SW 1271 (cell line): ENCODE measurements at places on chromosomes 12 and 14.

DNA sequence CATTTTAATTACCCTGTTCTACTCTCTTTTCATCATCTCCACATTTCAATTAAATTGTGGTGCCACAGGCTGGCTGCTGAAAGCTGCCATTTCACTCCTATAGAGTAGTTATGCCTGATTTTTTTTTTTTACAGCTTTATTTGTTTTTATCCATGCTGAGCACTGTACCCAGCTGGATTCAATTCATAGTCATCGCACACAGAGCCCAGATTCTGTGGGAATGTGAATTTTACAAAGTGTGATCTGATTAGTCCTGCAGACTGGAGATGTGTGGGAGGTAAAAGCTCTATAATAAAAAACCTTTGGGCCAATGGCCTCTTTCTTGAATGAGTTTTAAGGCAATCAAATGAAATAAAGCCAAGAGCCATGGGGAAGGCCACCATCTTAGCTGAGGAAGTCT is 190.2 kb downstream of the ANO4 start:
- DNase-seq, result no peak

DNA sequence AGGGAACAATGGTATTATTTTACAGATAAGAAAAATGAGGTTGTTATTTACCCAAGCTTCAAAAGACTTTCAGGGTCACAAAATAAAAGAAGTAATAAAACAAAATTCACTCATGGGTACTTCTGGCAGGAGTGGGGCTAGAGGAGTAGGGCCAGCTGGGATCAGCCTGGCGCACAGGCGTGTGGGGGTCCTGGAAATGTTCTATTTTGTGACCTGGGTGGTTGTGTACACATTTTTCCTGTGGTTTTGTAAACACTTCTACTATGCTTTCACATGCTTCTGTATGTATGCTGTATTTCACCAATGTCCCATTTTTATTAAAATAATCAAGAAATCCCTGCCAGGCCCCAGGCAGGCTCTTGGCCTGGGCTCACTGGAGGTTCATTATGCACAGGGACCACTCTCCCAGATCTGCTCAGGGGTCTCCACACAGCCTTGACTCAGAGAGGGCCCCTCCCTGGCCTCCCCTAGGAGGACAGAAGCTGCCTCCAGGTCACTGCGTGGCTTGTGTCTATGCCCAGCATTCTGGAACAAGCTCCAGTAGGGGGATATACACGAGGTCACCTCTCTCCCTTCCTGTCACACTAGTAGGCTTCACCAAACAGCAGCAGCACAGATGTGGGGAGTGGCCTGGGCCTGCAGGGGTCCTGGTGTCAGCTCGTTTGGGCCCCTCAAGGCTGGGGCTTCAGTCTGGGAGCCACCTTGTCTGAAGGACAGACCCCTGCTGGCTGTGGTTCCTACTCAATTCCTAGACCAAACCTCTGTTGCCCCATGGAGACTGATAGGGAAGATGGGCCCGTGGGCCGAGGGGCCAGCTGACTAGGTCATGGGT is 37.8 kb downstream of the ANAPC7 start:
- DNase-seq, result no peak

DNA sequence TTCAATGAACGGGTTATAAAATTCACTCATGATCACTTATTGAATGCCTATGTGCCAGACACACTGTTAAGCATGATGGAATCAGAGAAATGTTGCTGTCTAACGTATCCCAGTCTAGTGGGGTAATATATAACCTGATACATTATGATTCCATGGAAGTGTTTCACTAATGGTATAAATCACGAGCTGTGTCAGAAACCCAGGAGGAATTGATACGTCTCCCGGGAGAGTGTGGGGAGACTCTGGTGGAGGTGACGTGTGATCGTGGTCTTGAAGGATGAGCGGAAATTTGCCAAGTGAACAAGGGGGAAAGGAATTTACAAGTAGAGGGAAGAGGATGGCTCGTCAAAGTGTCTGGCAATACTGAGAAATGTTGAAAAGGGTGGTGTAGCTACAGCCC is 26.5 kb downstream of the MANSC1 start:
- no peak for DNase-seq

DNA sequence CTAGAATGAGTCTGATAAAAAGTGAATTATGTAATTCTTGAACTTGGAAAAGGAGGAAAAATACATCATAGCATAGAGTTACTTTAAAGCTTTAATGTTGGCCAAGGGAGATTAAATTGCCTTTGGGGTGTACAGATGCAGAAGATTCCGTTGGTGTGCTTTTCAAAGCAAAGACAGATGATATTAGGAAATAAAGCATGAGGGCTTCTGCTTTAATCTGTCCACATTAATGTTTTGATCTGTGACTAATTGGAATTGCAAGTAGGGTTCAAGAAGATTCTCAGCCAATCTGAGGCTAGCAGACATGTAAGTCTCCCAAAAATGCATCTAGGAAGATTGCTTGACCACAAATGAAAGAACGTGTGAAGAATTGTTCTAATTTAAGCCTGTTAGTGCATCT is 35.2 kb downstream of the LGR5 start:
- DNase-seq, result no peak

- DNase-seq, result no peak
Observed at GRCh38 chr12:1282670-1283315, 291.8 kb downstream of the ERC1 start.

GRCh38 chr14:89418452-89418851 is 1.4 kb upstream of the FOXN3 start:
- no peak for DNase-seq

- DNase-seq, result no peak
Observed at GRCh38 chr12:99154216-99154982, 493.2 kb upstream of the GARIN6 start.

- DNase-seq, result no peak
Observed at GRCh38 chr14:63212209-63212608, 8.0 kb downstream of the RHOJ start.

DNA sequence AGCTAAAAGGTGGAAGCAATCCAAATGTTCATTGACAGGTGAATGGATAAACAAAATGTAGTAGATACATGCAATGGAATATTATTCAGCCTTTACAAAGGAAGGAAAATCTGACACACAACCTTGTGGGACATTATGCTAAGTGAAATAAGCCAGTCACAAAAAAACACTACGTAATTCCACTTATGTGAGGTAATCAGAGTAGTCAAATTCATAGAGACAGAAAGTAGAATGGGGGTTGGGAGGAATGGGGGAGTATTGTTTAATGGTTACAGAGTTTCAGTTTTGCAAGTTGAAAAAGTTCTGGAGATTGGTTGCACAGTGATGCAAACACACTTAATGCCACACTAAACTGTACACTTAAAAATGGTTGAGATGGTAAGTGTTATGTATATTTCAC is 62.8 kb downstream of the LIN52 start:
- no peak for DNase-seq

DNA sequence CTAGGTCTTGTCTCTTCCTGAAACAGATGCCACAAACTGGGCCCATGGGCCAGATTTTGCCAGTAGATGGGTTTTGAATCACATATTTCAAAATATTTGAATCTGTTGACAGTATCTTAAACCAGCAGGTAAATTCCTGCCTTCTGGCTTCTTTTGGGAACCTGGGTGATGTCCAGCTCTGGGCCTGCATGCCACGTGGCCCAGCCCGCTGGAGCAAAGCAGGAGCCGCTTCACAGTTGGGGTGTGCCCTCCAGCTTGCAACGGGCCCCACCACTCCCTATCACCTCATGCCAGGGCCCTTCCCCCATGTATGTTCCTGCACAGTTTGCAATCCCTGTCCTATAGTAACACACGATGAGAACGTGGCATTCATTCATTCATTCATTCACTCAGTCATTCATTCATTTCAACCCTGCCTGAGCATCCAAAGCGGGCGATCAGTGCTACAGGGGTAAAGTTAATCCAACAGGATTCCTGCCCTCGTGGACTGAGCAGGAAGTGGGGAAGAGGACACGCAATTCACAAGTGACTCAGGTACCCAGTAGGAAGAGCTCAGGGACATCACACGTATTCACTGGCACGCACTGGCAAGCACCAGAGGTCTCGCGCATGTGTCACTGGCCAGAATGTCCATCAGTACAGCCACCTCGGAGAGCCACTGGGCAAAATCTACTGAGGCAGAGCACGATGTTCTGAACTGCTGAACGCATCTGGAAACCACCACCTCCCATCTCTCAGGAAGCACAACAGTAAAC is 27.8 kb downstream of the SCARB1 start:
- DNase-seq, result no peak

GRCh38 chr12:108040947-108041346 is 88.1 kb upstream of the WSCD2 start:
- no peak for DNase-seq

- DNase-seq, result peak; percentile 91
Observed at GRCh38 chr12:67268335-67268895, 743 bp upstream of the CAND1 start.

- no peak for DNase-seq
Observed at GRCh38 chr12:76069339-76069738, 15.1 kb downstream of the NAP1L1 start.

GRCh38 chr14:29220072-29220471 is 453.5 kb downstream of the FOXG1 start:
- no peak for DNase-seq

DNA sequence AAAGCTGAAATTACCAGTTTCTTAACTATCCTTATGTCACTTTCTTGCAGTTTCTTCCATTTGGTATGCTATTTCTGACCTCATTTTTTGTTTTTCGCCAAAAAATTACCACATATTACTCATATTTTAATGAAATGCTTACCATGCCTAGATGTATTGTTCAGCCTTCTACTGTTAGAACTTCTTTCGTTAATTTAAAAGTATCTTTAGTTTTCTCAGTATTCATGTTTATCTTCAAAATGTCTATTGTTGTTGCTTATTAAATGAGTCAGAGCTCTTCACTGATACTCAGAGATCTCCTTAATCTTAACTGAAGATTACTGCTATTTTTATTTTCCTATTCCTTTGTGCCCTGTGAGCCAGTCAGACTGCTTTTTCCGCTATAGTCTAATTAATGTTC is 20.5 kb downstream of the RAP1B start:
- no peak for DNase-seq

GRCh38 chr12:115866909-115867525 is 410.5 kb downstream of the MED13L start:
- no peak for DNase-seq

DNA sequence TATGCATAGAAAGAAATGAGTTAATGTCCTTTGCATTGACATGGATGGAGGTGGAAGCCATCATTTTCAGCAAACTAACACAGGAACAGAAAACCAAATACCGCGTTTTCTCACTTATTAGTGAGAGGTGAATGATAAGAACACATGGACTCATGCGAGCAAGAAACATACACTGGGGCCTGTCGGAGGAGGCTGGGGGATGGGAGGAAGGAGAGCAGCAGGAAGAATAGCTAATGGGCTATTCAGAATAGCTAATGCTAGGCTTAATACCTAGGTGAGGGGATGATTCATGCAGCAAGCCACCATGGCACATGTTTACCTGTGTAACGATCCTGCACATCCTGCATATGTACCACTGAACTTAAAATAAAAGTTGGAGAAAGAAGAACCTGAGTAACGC is 29.1 kb upstream of the SYT1 start:
- no peak for DNase-seq

- no peak for DNase-seq
Observed at GRCh38 chr12:108825201-108825950, 32.0 kb downstream of the SSH1 start.

DNA sequence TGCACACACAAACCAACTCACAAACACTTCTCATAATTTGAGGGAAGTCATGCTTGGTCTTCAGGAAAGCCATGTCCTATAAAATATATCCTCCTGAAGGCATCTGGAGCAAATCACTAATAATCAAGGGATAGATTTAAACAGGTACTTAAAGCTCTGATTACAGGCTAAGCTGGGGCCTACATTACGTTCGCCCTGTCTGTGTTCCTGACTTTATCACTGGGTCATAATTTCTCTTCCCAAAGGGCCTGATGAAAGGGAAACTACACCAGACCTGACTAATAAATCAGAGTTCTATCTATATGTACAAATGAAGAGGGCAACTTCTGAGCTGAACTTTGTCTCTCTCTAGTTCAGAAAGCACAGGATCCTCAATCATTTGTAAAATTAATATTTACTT is 43.9 kb upstream of the RASSF8 start:
- DNase-seq, result no peak

DNA sequence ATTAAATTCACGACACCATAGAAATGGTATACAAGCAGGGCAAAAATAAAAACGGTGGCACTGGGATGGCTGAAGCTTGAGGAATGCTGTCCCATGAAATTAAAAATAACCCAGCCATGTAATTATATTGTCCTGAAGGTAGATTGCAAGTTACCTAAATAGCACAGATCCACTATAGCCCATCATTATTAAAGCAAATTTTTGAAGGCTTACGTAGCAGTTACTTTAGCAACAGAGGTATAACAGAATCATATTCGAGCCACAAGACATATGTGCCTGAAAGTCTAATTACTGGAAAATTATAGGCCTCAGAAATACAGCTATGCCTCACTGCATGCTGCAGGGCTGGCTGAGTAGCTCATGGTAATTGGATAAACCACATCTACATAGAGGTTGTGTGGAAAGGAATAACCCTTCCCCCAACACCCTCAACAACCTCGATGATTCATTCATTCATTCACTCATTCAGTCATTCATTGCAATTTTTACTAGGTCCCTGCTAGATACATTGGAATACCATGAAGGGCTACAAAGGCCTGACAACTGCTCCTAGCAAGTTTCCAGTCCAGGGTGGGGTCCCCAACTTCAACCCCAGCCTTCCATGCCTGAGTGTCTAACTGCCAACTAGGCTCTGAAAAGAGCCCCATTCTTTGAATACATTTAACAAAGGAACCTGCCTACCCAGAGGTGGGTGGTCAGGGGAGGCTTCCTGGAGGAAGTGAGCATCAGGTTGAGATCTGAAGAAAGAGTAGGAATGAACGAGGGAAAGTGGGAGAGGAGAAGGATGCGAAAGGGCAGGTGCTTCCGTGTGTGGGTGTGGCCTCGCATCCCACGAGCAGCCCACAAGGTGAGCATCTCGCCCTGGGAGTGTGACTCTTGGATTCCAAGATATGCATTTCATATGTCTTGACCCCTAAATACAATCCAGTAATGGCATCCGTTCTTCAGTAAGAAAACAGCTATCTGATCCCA is 18.0 kb upstream of the CMKLR1 start:
- DNase-seq, result no peak

DNA sequence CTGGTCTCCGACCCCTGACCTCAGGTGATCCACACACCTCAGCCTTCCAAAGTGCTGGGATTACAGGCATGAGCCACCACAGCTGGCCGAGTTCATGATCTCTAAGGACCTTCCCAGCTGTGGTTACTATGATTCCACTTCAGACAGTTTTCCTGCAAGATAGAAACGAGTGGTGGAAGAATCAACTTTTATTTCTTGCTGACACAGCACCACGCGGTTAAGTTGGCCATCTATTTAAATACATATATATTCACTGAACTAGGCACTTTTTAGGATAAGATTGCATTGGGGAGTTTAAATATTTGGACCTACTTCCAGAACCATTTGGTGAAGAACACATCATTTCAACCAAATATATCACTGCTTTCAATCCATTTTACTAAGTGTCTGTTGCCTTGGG is 213.4 kb downstream of the TBX5 start:
- DNase-seq, result no peak

DNA sequence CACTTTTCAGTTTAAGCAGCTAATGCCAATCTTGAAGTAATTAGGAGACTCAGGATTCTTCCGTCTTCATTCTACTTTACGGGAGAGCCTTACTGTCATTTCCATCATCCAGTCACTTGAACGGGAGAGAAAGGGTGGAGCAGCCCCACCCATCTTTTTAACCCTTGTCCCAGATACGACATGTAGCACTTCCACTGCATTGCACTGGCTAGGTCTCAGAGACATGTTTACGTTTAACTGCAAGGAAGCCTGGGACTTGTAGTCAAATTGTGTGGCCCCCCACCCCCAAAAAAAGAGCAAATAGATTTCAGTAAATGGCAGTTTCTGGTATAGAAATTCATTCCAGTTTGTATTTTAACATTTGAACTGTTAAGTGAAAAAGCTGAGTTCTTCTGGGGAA is 46.1 kb upstream of the SYT1 start:
- DNase-seq, result no peak
